ENCODE measurements at places on chromosomes 13 and 19.

- no peak for DNase-seq
Observed at GRCh38 chr13:71499235-71499634, 367.8 kb downstream of the DACH1 start.

DNA sequence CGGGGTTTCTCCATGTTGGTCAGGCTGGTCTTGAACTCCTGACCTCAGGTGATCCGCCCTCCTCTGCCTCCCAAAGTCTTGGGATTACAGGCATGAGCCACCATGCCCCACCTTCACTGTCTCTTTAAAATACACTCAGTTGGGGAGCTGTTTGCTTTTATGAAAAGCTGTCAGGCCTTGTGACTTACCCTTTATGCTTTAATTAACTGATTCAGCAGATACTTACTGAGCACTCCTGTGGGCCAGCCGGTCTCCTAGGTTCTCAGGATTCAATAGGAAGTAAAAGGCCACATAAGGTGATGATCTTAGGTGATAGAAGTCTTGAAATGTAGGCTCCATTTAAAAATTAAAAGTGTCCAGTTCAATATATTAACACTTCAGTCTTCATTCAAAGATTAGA lies 7.5 kb downstream of the UBAC2 start:
- no peak for DNase-seq

DNA sequence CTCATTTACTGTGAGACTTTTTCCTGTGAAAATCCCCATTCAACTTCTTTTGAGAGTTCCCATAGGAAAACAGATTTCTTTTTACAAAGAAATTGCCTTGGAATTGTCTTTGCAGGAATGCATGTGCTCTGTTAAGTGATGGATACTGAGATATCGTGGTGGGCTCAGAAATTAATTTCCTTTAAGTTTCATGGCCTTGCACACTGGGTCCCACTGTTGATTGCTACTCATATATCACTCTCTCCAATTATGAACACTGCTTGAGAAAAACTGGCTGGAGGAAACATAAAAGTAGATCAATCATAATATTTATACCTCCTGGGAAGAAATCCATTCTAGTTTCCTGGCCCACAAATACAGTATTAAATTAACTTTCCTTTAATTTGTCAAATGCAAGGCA lies 131.3 kb downstream of the OXGR1 start:
- no peak for DNase-seq

- DNase-seq, result peak; percentile 95
Observed at GRCh38 chr19:2602391-2603181, 99.9 kb downstream of the GNG7 start.

DNA sequence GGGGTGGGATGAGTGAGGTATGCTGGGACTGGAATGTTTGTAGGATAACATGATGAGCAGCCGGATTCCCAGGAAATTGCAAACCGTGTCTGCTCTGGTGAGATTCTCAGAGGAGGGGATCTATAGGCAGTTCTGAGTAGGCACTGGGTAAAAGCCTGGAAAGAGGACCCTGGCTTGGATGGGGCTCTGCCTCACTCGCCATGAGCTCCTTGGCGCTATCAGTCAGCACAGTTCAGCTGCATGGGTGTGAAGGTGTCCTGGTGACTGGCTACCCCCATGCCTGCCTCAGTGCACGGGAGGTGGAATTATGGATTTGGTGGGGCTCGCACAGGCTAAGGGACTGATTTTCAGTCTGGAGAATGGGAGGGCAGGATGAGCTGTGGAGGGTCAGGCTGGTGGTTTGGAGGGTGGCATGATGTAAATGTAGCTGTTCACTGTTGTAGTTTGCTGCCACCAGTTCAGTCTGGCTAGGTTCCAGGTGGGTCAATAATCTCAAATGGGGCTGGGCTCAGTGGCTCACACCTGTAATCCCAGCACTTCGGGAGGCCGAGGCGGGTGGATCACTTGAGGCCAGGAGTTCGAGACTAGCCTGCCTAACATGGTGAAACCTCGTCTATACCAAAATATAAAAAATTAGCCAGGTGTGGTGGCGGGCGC lies 9.2 kb upstream of the ZNF627 start:
- DNase-seq, result no peak

DNA sequence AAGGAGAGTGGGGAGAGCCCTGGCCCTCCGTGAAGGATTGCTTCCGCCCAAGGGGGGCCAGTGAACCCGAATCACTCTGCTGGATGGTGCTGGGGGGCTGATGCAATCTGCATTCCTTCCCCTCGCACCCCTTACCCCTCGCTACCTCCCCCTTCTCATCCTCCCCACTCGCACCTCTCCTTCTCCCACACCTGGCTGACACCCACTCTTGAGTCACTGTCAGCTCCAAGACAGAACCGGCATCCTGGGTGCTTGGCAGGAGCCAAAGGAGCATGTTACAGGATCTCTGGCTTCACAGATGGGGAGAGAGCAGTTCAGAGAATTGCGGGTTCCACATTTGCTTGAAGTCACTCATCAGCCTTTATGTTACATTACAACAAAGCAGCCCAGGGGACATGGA lies 125.9 kb upstream of the GJB6 start:
- DNase-seq, result no peak

GRCh38 chr13:43432958-43433357 lies 353.8 kb downstream of the ENOX1 start:
- DNase-seq, result no peak

GRCh38 chr19:50821248-50821612 lies 2.4 kb downstream of the KLK1 start:
- no peak for DNase-seq

GRCh38 chr19:13553880-13554400 lies 47.7 kb upstream of the CACNA1A start:
- DNase-seq, result no peak

DNA sequence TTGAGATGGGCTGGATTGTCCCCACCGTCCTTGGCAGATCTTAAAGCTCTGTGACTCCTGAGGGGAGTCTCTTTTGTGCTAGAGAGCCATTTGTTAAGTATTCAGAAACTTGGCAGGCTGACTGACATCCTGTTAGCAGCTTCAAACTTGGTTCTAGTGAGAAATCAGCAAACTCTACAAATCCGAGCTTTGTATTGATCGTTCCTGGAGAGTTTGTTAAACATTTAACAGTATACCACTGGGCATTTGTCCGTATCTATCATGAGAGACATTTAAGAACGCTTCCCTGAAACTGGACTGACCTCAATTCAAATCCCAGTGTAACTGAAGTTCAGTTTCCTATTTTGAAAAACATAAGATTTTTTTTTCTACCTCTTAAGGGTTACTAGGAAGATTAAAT lies 3.1 kb downstream of the ATP12A start:
- no peak for DNase-seq

DNA sequence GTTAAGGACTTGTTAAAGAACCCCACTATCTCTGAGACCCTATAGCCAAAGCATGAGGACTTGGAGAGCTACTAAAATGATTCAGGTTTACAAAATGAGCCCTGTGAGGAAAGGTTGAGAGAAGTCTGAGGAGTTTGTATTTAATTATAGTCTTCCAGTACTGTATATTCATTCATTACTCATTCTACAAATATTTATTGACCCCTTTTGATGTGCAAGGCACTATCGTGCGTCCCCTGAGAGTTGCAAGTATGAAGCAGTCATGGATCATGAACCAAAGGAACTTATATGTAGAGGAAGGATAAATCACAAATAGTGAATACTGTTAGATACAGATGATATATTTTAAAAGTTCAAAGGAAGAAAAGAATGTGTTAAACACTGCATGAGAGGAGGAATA lies 84.4 kb downstream of the DNAJC15 start:
- DNase-seq, result no peak

DNA sequence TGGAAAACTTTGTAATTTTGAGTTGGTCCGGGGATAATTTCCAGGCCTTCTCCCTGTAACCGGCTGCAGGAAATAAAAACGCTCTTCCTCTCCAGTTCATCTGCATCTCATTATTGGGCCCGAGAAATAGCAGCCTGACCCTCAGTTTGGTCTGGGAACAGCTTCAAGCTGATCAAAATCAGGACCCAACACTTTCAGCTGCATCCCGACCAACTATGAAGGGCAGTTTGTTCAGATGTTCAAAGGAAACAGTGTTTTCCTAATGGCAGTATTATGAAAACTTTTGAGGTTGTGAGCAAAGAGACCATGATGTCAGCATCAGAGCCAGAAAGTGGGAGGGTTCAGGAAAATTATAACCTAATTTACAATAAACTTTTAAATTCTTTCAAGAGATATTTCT lies 35.7 kb downstream of the STK24 start:
- DNase-seq, result no peak

DNA sequence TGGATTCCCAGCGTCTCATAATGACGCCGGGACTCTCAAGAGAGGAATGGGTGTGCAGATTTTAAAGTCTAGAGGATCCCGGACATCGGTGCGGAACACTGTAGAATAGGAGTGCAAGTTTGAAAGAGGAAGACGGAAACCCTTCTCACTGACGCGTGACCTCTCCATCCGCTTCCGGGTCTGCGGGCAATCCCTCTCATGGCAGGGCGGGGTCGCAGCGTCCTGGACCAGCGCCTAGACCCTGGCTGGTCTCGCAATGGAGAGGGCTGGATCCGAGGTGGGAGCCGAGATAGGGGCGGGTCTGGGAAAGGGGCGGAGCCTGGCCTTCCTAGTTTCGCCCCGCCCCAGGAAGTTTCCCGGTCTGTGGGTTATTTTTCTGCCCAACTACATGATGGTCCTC lies 4.6 kb upstream of the ZNF845 start:
- DNase-seq, result no peak

DNA sequence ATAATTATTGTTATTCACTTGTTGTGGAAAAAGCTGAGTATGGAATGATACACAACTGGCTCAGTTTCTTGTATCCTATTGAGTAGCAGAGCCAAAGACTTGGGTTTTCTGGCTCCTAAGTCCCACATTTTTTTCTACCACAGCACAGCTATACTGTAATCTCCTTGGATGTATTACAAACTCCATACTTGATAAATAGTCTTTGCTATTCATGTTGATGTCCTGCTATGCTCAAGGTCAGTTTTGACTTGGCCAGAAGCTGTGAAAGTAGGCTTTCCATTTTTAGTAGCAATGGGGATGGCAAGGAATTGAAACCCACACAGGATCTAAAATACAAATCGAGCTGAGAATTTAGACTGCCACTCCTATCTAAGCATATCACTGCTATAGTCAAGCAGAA lies 79.1 kb downstream of the B3GLCT start:
- DNase-seq, result no peak

- DNase-seq, result no peak
Observed at GRCh38 chr13:73245246-73245645, 186.4 kb downstream of the KLF5 start.

- DNase-seq, result no peak
Observed at GRCh38 chr13:73228546-73228945, 169.7 kb downstream of the KLF5 start.

- DNase-seq, result no peak
Observed at GRCh38 chr19:54104998-54105715, 2.5 kb downstream of the NDUFA3 start.

- no peak for DNase-seq
Observed at GRCh38 chr19:3062165-3063105, at the start of gene TLE5. Gene TLE5 (minus strand): TSS chr19:3062495. CDS start chr19:3062200, 295 bp downstream.

All from GM04504 (cell line).